ENCODE measurements at places on chromosomes 1 and 21. TPM values are rescaled to one million over a fixed set of nuclear protein-coding genes. Genes with fewer than 3 reads are reported as not detected.

The TRIM45 gene
- 0.63 TPM for total RNA-seq

The IQCC gene
- 0.60 TPM for total RNA-seq

The C1orf159 gene
- 5.6 TPM for total RNA-seq

- no peak for DNase-seq
Measured at GRCh38 chr1:239306426-239306825, 79.9 kb upstream of the CHRM3 start.

DNA sequence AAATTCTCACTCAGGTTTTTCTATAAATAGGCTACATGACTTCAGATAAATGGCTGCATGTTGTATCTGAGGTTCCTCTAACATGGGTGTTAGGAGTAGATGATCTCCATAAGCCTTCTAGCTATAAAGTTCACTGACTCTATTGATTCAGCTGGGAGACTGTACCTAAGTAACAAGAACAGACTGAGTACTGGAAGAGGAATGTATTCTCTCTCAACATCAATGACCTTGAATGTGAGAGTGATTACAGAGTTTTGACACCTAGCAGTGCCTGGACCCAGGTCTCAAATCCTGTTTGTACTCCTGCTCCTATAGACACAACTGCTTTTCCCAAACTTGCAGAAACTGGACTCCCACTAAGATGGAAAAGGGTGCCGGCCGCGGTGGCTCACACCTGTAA lies 8.6 kb upstream of the SLC19A2 start:
- no peak for DNase-seq

GRCh38 chr21:46442938-46443337 lies 15.8 kb upstream of the DIP2A start:
- DNase-seq, result no peak

- DNase-seq, result no peak
Measured at GRCh38 chr1:81836007-81836626, 35.4 kb downstream of the ADGRL2 start.

DNA sequence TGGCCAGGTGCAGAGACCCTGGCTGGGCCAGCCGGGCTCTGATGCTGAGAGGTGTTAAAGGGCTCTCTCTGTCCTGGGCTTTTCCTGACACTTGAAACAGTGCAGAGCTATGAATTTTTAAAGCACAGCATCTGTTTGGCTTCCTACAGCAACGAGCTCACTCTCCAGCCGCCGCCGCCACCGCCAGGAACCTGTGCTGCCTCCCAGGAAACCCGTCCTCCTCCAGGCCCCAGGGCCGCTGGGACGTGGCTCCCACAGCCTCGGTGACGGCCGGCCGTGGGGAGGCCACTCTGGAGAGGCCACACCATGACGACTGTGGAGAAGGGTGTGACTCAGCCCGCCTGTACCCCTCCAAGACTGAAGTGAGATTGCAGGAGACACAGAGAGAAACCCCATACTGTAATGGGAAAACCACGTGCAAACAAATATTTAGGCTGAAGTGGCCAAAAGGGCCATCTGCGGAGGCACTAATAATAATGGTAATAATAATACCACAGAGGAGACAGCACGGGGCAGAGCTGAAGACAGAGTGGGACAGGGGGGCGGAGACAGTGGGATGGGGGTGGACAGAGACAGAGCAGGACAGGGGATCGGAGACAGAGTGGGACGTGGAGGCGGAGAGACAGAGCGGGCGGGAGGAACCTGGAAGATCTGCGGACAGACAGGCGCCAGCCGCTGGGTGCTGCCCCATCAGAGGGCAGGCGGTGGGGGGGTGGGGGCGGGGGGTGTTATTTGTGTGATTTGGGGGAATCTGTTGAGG lies 139.2 kb downstream of the CASZ1 start:
- no peak for DNase-seq

- DNase-seq, result no peak
Measured at GRCh38 chr21:43906585-43907370, 41.8 kb downstream of the AGPAT3 start.

GRCh38 chr1:181173761-181174447 lies 85.4 kb downstream of the IER5 start:
- no peak for DNase-seq

DNA sequence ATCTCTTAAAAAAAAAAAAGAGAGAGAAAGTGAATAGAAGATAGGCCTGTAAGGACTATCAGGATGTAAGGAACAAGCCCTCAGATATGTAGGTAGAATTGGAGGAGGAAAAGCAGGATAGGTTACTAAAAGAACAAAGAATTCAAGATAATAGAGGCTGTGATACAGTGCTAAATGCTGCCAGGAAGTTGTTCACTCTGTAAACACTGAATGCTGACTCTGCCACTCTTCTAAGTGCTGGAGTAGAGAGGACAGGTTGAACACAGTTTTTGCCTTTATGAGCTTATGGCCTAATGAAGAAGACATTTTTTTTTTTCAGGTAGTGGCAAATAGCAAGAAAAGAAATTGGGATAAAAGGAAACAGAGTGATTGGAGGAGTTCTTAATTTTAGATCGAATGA lies 90.6 kb upstream of the ZNF678 start:
- DNase-seq, result no peak

GRCh38 chr21:39441502-39442475 lies 3.8 kb downstream of the LCA5L start:
- DNase-seq, result no peak

All from omental fat pad (tissue), 4 donors.